ENCODE measurements at places on chromosomes 7 and 10.

GRCh38 chr7:151566897-151567320 is 47.2 kb upstream of the RHEB start:
- no peak for DNase-seq

DNA sequence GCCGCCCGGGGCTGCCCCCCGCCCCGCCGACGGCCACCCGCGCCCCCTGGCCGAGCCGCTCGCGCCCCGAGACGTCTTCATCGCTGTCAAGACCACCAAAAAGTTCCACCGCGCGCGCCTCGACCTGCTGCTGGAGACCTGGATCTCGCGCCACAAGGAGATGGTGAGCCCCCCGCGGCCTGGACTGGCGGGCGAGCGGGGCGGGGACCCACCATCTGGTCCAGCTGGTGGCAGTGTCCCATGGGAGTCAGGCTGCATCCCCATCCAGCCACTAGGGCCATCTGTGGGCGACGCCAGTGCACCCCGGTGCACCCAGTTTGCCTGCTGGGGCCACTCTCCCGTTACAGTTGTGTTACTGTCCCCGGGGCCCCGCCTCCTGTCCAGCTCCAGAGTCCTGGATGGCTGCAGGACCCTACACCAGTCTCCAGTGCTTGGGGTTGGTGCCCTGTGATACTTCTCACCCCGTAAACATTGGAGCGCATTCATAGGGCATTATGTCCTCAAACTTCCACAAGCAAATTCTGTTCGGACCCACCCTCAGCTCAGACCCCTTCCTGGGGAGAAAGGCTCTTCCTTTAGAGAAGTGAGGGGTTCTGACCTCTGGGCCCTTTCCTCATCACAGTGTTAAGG is 672 bp downstream of the LFNG start:
- no peak for DNase-seq

DNA sequence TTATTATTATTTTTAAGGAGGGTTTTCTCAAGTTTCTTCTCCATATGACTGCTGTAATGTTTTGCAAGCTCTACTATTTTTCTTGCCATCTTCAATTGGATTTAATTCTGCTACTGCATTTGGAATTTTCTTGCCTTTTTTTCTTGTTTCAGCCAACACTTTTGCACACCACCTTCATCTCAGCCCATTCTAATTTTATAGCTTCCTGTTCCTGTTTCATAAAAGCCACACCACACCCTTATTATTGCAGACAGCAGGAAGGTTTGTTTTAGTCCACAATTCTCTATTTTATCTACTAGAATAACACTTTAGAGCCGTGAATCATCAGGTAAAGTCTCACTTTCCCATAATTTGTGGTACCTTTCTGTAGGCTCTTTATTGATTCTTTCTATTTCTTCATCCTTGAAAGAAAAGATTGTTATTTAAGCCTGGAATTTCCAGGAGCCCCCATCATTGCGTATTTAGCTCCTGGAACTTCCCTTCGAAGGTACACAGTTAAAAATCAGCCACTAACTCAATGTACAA is 209.3 kb upstream of the TBX20 start:
- DNase-seq = no peak

DNA sequence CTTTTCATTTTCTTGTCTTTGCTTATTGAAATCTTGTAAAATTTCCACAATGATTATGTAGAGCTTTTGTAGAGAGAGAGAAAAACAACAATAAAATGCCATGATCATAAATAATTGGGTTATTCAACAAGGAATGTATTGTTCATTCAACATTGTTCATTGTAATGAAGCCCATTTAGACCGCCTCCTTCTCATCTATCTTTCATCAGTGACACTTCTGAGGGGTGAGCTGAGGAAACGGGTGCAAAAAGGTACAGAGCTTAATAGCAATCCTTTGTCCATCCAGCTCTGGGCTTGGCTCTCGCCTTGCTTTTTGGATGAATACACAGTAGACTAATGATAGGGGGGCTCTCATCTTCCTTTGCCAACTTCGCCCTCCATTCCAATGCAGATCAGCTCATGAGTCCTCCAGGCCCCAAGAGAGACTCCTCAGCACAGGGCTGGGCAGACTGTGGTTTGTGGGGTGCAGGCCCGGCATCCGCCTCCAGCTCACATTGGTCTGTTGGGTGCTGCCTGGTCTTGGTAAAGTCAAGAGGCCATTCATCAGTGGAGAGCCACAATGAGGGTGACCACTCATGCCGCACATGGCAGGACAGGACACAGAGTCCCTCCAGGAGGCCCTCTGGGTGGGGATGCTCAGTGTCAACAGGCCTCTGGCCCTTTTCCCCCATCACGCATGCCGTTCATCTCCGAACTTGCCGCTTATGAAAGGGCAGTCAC is 17.9 kb upstream of the PPA1 start:
- no peak for DNase-seq

DNA sequence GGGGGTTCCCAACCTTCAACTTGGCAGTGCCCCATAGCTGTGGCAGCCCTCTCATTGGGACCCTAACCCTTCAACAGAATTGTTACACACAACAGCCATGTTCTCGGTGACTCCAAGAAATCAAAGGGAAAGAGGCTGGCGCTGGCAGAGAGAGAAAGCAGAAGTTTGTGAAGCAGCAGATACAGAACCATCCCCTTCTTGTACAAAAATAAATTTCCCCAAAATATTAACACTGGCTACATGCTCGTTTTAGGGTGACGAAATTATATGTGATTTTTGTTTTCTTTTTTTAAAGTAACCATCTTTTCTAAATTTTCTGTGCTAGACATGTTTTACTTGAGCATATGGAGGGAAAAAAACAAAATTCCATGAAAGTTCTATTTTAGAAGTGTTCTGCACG is 45.2 kb upstream of the SAMD8 start:
- no peak for DNase-seq

Data from left kidney (tissue), 8 donors.